NCI-H526 treated with DMSO at 0.1 percent for 48 hours (cell line): ENCODE measurements at places on chromosomes 5 and 9.

- no peak for DNase-seq
These were observed 47.6 kb upstream of the EXOC3 start for GRCh38 chr5:395156-395920.

DNA sequence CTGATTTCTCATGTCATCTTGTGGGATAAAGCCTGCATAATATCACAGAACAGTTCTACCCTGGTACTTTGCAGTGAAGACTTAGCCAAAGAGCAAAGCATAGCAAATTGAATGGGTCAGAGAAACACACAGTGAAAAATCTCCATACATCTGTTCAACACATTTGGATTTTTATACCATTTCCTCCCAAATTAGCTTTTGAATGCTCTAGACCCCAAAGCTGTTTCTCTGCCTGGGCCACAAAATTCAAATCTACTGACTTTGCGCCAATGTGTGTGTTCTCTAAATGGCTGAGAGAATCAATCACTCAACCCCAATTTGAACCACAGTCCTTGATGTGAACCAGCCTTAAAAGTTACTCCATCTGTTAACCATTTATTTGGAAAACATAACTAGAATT, 236.9 kb upstream of the NFIL3 start:
- DNase-seq: no peak

DNA sequence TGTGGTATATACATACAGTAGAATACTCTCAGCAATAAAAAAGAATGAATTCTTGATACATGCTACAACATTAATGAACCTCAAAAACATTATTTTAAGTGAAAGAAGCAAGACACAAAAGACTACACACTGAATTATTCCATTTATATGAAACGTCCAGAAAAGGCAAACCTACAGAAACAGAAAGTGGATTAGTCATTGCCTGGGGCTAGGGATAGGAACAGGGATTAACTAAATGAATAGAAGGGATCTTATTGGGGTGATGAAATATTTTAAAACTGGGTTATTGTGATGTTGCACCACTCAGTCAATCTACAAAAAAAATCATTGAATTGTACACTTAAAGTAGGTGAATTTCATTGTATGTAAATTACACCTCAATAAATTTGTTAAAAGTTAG, 326.7 kb downstream of the PIK3R1 start:
- no peak for DNase-seq

- no peak for DNase-seq
These were observed 4.5 kb downstream of the DAP start for GRCh38 chr5:10756549-10756948.

DNA sequence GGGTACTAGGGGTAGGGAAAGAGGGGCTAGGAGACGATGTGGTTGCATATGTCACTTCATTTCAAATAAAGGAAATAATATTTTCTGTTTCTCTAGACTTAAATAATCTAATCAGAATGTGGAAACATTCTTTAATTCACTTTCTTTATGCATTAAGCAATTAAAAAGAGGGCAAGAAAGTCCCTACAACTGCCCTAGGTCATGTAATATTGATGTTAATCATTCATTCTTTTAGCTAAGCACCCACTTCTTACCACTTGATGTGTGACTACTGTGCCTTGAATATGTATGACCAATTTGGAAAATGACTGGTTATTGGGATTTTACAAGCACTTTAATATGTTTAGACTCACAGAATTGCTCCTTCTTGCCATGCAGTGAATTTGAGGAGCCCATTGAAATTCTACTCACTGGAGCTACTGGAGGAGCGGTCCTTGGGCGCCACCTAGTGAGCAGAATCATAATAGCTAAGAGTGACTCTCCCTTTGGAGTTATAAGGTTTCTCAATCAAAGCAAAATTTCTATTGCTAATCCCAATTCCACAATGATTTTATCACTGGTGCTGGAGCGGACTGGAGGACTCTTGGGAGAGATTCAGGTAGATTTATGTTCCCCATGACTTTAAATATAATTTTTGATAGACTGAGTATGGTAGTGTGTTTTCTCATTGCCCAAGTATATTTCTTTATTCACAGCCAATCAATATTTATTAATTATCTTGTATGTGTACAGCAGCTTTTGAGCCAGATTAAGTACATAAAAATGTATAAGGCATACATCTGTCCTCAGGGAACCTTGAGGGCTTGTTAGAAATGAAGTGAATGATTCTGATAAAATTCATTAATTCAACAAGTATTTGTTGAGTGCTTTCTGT, 225.1 kb downstream of the ADGRV1 start:
- DNase-seq: peak; percentile 20

DNA sequence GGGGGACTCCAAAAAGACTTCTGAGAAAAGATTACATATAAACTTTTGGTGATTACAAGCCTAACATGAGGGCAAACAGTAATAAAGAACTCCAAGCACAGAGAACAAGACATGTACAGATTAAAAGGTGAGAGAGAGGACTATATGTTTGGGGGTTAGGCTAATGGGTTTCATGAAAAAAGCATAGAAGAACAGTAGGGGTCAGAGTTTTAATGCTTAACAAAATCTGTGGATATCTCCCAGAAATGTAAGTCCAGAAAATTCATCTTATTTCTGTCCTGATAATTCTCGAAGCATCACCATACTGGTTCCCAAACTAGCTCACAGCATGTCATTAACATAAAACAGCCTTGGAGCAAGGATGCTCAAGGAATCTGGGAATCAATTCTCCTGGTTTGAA, 137.2 kb downstream of the ARRDC3 start:
- DNase-seq: no peak

DNA sequence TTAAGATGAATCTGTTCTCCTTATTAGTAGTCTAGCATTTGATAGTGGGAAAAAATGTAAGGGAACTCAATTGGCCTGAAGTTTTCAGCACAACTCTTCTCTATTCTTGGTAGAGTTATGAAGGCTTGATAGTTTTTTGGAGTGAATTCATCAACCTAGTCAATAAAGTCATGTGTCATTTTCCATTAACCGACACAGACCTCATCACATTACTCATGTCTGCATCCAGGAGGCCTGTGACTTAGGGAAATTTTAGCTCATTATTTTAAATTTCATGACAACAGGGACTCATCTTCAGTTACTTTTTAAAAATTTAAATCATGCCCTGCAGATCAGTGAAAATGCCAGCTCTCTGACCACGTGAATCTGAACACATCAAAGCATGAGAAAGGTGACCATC, 63.3 kb downstream of the ADAMTS16 start:
- no peak for DNase-seq

GRCh38 chr9:125161284-125161918, 18.1 kb upstream of the SCAI start:
- no peak for DNase-seq

GRCh38 chr9:92547356-92547755, 11.6 kb upstream of the ECM2 start:
- DNase-seq: no peak

DNA sequence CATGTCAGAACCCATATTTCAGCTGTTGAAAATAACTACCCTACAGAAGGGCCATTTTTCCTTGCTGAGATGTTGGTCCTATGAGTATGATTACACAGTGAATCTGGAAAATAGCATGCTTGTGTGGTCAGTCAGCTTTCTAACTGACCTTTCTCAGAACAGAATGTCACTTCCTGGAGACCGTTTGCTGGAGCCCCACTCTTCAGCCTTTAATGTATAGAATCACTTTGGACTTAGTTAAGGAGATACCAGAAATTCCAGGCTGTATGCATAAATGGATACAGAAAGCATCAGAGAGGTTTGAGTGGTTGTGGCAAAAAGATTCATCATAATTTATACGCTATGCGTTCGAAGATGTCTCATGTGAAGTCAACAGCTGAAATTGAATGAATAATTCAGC, 488.1 kb downstream of the EBF1 start:
- no peak for DNase-seq

GRCh38 chr5:28648108-28648507, 1609.7 kb upstream of the CDH9 start:
- DNase-seq: no peak

GRCh38 chr5:2856206-2856605, 104.7 kb upstream of the IRX2 start:
- DNase-seq: no peak

DNA sequence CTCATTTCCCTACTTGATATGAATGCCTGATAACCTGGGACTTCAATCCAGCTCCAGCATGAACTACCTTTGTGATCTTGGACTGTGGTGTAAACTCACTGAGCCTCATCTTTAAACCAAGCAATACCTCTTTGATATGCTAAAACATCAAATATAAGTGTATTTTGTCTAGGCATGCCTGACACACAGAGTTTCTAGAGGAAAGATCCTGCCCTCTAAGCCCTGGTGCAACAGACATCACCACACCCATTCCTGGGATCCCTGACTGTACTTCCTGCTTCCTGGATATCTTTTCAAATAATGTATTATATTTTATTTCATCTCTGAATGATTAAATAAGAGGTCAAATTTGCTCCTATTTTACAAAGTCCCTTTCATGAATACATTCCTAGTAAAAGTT, 55.8 kb downstream of the ANXA2R start:
- DNase-seq: no peak

- DNase-seq: peak; percentile 71
These were observed 10.8 kb upstream of the PRRC2B start for GRCh38 chr9:131382850-131383729.

DNA sequence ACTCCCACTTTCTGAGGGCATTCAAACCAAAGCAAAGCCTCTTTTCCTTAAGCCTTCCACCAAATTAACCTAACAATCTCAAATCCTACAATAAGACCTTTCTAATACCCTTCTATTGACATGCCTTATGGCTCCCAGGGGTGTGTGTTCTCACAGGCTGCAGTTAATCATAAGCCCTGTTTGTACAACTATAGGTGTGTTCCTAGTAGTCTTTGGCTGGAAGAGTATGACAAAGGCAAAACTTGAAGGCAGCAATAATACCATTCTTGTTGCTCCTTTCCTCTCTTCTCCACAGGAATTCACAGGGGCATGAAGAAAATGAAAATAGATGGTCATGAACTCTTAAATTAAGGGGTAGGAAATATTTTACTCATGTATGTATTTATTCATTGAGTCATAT, 10.9 kb upstream of the FBXO38 start:
- DNase-seq: no peak

- DNase-seq: peak; percentile 27
These were observed 481.3 kb downstream of the DMRT2 start for GRCh38 chr9:1531424-1531823.

GRCh38 chr9:97840521-97840920, 12.5 kb upstream of the FOXE1 start:
- no peak for DNase-seq

- DNase-seq: no peak
These were observed 25.0 kb upstream of the PALM2AKAP2 start for GRCh38 chr9:109755040-109755439.

GRCh38 chr5:94281236-94281801, 337.1 kb downstream of the KIAA0825 start:
- no peak for DNase-seq

GRCh38 chr5:97545886-97546535, 363.0 kb upstream of the RIOK2 start:
- no peak for DNase-seq

DNA sequence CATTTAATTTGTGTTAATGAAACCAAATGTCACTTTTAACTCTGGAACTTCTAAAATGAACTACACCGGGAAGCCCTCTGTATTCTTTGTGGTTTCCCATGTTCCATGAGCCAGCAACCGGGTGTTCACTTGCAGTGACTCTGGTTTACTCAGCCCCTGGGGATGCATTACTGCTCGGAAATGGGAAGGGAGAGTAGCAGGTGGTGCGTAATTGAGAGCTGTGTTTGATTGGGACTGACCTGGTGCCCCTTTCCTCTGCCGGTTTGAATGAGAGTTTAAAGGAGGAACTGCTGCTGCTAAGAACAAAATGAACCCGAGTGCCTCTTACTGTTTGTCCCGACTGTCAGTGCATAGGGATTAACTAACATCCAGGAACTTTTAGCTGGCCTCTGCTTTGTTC, 100.1 kb upstream of the DHFR start:
- DNase-seq: no peak

DNA sequence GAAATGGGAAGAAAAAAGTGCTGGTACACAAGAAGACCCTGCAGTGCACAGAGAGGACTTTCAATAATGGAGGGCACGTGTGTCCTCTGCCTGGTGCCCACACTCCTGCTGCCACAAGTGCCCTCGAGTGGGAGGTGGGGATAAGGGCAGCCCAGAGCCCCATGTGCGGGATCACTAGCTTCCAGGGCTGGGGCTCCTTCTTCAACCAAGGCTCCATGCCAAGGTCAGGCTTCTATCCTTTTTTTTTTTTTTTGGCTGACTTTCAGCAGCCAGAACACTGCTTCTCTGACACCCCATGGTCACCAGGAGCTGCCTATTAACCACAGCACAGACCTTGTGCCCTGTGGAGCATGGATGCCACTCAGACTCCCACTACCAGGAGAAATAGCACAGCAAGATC, 7.5 kb downstream of the ACSL6 start:
- no peak for DNase-seq

- DNase-seq: no peak
These were observed 240.2 kb upstream of the GLRA1 start for GRCh38 chr5:152164860-152165259.

DNA sequence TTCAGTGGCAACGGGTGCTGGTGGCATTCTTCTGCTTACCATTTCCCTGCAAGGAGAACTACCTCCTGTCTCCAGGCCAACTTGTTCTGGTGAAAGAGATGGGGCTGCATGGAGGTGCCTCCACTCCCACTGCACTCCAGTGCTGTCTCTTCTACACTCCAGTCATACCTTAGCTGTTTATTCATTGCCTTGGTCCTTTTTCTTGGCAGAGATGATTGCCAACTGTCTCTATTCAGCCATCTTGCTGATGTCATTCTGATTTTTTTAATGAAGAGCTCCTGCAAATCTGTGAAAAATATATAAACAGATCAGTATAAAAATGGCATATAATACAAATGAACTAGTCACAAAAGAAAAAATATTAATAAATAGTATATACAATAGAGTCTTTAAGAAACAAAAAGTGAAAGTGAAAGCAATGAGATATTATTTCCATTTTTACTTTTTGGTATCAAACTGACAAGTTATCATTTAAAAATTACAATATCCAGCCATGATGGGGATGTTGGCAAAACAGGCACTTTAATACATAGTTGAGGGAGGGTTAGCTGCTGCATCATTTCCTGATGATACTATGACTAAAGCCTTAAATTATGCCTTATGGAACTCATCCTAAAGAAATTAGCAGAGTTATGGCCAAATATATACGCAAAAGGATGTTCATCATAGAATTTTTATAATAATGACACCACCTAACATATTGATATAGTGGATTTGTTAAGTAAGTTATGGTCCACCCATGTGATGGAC, 109.4 kb downstream of the CARTPT start:
- no peak for DNase-seq

DNA sequence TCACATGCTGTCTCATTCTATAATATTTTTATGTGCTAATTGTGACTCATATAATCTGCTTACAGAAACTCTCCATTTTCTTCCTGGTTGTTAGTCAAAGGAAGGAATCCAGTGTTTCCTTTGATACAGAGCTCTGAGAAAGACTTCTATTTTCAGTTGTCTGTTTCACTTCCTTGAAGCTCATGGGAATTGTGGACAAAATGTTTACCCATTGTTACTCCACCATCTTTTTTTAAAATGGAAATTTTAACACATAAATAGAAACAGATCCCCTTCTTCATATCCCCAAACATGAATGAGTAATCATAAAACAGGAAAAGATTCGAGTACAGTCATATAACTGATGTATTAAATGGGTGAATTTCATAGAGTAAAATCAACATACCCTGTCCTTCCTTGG, 42.0 kb upstream of the KCNN2 start:
- no peak for DNase-seq

GRCh38 chr9:34375901-34376595, 650 bp downstream of the MYORG start:
- peak; percentile 31 for DNase-seq
